Mesenteric fat pad (tissue), 1 donor: ENCODE measurements at places on chromosomes 4 and X.

DNA sequence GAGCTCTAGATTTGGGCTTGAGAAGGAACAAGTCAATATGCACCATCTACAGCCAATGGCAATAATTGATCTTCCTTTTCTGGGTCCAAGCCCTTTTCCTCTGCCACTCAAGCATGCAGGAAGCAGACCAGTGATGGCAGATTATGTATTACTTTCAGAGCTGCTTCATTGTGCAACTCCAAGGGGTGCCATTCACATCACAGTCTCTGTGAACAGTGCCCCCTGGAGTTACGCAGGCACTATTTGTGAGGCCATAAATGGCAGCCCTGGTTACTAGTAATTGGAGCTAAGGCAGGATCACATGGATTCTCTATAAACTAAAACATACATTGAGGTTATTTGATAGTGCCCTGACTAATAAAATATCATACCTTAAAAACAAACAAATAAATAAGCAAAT is 313.4 kb upstream of the SLC7A11 start:
- DNase-seq, result no peak

DNA sequence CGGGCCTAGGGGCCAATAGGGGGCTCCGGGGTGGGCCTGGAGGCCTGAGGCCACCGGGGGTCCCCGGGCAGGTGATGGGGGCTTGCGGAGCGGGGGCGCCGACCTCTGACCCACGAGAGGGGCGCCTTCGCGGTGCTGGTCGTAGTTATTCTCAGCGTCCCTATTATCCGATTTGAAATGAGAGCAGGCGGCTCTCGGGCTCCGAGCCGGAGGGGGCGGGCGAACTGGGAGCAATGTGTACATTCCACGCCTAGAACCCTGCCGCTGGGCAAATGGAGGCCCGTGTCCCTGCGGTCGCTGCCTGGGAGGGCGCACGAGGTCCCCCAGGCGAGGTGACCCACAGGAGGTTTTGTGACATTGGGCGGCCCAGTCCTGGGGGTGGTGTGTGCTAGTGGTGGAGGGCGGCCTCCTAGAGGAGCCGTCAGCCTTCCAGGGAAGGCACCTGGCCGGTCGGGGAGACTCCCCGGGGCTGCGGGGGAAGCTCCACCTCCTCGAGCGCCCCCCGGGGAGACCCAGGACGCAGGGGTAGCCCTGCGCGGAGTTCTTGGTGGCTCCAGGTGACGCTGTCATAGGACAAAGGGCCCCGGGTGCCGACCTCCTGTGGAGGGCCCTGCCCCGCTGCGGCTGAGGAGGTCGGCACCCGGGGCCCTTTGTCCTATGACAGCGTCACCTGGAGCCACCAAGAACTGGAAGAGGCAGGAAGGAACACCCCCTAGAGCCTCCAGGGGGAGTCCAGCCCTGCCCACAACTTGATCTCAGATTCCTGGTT is 102.6 kb upstream of the PRKX start:
- DNase-seq, result peak; percentile 91

- DNase-seq, result no peak
These were observed 644.6 kb downstream of the IL1RAPL1 start for GRCh38 chrX:29231800-29232199.

DNA sequence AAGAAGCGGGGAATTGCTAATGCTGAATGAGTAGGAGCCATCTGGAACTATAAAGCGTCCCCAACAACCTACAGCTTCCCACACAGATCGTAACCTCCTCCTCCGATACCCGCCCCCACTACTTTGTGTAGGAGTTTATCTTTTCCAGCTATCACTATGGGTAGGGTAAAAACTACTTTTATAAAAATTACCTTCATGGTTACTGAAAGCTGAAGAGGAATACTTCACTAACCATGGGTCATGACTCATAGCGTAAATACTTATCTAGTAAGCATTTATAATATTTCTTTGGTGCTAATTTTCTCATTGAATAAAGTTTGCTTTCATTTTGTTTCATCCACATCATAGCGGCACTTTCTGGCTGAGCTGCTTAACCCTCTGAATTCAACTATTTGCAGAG is 79.4 kb upstream of the TNIP3 start:
- DNase-seq, result no peak

DNA sequence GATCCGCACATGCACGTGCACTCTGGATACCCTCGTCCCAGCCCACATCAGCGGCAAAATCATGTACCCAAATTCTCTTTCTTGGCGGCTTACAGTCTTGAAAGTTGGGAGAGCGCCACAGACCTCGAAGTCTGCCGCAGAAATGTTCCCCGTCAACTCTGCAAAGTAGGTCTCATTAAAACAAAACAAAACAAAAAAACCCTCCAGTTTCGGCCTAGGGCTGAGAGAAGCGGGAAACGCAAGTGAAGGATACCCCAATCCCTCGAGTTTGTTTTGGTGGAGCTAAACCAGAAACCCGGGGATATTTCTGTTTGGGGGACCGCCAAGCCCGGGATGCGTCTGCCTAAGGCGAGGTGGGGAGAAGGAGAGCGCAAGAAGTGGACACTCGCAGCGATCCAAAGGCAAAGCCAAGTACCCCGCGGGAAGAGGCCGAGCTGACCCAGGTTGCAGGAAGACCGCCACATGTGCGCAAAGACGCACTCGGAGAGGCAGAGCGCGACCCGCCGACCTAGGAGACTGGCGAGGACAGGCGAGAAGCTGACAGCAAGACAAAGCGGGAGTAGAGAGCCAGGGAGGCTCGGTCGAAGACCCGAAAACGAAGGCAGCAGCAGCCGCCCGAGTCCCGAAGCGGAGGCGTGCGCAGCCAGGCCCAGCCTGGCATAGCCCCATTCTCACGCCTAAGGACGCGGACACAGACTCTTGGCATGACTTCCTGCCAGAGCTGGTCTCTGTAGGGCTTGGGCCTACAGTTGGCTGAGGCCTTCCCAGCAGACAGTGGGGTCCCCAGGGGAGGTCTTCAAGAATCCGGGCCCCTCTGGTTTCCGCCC is 49.6 kb upstream of the BCOR start:
- DNase-seq, result no peak

- DNase-seq, result no peak
These were observed at the start of gene FAM133A for GRCh38 chrX:93673869-93674271. Gene FAM133A (plus strand): TSS chrX:93674206. CDS start chrX:93709420, 35,214 bp downstream.

GRCh38 chrX:77892887-77893286 is 2.3 kb downstream of the MAGT1 start:
- DNase-seq, result no peak

GRCh38 chr4:123421227-123421936 is 24.8 kb downstream of the SPRY1 start:
- DNase-seq, result no peak
